ENCODE measurements at places on chromosomes 6 and 20.

DNA sequence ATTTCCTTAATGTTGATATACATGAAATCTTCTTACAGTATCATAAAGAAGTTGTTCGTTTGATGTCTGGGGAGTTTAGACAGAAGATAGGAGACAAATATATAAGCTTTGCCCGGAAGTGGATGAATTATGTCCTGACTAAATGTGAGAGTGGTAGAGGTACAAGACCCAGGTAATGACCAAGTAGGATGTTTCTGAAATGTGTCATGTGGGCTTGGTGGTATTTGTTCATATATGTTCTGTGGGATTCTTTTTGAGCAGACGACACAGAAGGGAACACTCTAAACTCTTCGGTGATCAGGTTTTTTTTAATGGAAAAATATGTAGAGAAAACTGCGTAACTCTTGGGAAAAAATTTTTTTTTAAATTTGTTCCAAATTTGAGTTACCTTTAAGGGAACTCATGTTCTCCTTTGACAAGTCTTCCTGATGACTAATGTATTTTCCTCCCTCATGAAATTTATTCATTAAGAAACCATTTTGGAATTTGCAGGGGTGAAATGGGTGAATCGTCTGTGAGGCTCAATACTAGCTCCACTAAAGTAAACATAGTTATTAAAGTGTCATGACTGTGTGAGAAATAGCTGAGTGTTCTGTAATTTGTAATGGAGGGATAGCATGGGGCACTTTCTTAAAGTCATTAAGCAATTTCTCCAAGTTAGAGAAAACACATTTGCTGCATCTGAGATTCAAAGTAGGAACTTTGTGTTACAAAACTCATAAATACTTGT is 100.6 kb downstream of the MAP3K4 start:
- no peak for DNase-seq

DNA sequence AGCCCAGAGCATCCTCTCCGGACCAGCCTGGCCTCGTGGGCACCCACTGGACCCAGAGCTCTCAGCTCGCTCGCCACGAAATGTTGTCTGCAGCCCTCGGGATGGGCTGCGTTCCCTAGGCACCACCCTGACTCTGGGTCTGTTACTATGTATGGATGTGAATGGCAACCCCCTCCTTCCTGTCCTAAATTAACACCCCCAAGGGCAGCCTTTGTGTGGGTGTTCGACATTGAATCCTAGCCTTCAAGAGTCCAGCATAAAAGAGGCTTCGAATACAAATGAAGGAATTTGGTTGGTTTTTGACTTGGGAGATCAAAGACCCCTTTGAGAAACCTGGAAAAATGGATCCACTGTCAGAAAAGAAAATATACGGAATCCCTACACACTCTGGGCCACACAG is 86.1 kb downstream of the BMP7 start:
- no peak for DNase-seq

DNA sequence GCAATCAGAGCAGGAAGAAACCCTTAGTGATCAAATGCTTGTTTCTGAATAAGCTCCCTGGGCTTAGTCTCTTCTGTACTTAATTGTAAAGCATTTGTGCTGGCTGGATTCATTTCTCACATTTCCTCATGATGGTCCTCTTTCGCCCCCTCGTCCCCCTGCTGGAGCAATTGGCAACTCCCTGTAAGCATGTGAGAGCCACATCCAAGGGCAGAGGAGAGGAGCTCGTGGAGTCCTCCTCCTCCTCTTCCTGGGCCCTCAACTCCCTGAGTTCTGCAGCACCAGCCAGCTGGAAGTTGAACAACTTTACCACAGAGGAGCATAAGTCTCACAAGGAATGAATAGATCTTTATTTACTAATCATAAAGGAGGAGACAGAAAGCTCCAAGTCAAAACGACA is 12.6 kb downstream of the ANKEF1 start:
- DNase-seq = no peak

GRCh38 chr20:50932691-50933280 is 1.5 kb upstream of the ADNP start:
- DNase-seq = no peak

- no peak for DNase-seq
Measured at GRCh38 chr6:149393002-149393679, 6.9 kb upstream of the SUMO4 start.

- no peak for DNase-seq
Measured at GRCh38 chr20:49140834-49141233, 47.3 kb downstream of the STAU1 start.

DNA sequence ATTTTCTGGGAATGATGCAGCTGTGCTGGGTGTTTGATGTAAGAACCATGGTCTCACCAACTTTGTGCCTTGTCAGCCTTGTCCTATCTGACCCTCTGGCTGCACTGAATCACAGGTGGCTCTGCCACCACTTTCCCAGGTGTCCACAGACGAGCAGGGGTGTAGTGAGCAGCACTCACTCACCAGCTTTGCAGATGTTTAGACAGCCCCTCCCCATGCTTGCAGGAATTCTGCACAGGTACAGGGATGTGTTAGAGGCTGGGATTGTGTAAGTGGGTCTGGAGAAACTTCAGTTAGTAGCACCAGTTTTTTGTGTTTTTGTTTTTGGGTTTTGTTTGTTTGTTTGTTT is 88.2 kb upstream of the NAA20 start:
- no peak for DNase-seq

- peak; percentile 40 for DNase-seq
Measured at GRCh38 chr20:63309261-63310071, 16.5 kb downstream of the COL20A1 start.

GRCh38 chr6:110355727-110356126 is 2.4 kb downstream of the METTL24 start:
- DNase-seq = no peak

GRCh38 chr20:8562356-8562755 is 430.3 kb downstream of the PLCB1 start:
- DNase-seq = peak; percentile 30

- no peak for DNase-seq
Measured at GRCh38 chr6:26034905-26035304, 52.3 kb upstream of the HFE start.

GRCh38 chr6:161568885-161569456 is 295.1 kb upstream of the AGPAT4 start:
- no peak for DNase-seq

GRCh38 chr6:7391151-7391550 is 1.5 kb downstream of the RIOK1 start:
- no peak for DNase-seq

DNA sequence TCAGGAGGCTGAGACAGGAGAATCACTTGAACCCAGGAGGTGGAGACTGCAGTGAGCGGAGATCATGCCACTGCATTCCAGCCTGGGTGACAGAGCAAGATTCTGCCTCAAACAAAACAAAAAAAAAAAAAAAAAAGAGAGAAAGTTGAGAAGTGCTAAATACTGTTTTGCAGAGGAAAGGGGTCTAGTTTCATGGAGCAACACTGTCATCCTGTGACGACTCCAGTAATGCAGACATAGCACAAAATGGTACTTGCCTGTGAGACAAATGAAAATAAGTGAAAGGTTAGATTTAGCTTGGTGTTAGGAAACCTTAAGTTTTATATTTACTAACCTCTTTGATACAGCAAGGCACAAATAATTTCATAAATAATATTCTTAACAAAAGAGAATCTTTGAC is 29.7 kb downstream of the CEP162 start:
- no peak for DNase-seq

GRCh38 chr6:150238336-150238741 is 95.5 kb downstream of the PPP1R14C start:
- DNase-seq = no peak

GRCh38 chr6:155221086-155221485 is 42.7 kb upstream of the CLDN20 start:
- DNase-seq = no peak

DNA sequence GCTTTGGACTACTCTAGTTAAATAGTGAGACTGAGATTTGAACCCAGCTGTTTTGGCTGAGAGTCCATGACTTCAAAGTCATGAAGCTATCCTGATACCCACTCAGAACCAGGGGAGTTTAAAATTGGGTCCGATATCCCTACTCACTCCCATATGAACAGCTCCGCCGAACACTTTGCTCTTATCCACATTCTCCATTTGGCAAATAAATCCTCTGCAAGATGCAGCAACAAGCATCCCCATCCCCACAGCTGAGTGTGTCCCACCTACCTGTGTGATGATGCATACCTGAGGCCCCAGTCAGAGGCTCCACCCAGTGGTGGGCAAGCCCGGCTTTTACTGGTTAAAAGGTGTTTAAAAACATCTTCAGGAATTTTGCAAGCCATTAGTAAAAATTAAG is 108.3 kb upstream of the SLC24A3 start:
- no peak for DNase-seq

DNA sequence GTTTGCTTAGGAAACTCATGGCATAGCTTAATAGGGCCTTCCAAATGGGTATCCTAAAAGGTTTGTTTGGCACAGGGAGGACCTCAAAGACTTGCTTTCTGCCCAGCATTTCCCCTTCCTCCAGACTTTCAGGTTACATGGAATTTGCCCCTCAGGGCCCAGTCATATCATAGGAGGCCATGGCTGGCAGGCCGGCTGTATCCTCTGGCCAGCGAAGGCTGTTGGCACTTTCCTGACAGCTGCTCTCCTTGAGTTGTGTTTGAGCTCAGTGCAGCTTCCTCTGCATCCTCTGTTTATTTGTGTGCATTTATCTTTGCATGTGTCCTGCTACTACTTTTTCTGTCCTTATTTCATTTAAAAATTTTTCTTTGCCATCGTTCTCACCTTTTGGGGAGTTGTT is 90.9 kb downstream of the ANKS1A start:
- no peak for DNase-seq

- DNase-seq = no peak
Measured at GRCh38 chr20:32600681-32601237, 15.6 kb upstream of the NOL4L start.

GRCh38 chr6:41373919-41374617 is 38.7 kb downstream of the NCR2 start:
- DNase-seq = no peak

DNA sequence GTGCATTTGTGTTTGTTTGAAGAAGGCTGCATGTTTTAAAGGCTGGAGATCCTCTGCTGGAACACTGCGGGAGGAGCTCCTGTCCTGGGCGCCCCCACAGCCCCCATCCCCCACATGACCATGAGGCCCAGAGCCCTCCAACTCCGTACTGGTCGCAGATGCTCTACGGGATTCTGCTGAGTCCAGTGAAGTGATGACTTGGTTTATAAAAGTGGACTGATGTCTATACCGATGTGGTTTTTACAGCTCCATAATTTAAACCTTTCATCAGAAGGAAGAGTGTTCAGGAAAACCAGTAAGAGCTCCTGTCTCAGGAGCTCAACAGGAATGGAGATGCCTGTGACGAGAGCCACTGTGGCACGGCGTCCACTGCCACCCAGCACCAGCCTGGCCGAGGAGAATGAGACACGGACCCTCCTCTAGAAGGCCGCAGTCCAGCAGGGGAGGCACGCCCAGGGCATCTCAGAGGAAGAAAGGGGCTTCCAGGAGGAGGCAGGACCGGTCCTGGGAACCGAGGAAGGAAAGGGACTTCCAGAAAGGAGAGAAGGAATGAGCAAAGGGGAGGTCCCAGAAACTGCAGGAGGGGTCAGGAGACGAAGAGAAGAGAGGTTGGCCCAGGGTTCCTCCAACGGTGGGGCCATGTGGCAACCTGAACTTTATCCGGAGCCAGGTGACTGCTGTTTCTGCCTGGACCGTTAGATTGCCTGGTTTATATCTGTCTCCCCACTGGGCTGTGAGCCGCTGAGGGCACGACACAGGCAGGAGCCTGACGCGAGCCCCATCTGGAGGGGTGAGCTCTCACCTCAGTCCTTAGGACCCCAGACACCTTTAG is 26.9 kb downstream of the BFSP1 start:
- no peak for DNase-seq

GRCh38 chr6:142705054-142705453 is 239.9 kb downstream of the HIVEP2 start:
- DNase-seq = no peak

DNA sequence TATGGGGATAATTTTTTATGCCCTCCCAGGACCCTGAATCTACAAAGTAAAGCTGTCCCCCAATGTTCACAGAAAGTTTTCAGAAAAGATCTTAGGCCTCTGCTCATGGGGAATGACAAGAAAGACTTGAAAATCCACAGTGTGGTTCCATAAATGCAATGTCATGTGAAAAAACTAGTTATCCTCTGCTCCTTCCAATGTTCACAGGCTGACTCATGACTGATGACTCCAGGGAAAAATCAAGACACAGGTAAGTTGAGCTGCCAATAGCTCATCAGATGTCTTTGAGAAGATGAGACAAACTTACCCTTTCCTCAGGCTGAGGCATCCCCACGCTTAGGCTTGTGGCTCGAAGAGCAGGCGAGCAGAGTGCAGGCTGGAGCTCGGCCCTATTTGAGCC is 14.8 kb upstream of the BCLAF1 start:
- DNase-seq = no peak

DNA sequence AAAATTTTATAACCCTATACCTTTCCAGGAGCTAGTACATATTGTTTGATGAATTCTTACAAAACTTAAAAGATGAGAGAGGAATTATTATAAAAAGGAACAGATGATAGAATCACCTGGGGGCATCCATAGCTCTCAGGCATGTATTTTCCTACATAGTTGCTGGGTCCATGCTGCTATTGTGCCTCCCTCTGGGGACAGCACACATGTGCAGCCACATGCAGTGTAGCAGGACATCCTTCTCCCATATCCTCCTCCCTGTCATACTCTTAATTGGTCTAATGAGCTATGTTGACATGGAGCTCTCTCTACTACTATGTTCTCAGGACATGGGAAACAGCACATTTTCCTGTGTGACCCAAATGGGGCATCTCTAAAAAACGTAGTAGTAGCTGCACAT is 898.2 kb upstream of the MAP3K7 start:
- no peak for DNase-seq

DNA sequence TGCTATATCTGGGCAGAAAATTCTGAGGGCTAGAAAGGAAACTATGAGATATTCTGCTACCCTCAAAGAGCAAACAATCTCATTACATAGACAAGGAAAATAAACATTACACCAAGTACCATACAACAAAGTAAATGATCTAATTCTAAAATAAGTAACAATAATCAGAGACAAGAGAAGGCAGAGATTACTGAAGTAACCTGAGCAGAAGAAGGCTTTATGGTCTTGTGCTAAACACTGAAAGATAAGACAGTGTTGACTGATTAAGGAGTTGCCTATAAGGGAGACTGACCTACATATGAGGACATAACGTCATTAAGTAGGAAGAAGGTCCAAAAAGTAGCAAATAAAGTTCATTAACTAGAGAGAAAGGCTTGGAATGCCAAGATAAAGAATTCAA is 134.2 kb downstream of the MTFR2 start:
- DNase-seq = no peak

GRCh38 chr6:124757560-124757959 is 204.7 kb upstream of the RNF217 start:
- DNase-seq = no peak

GRCh38 chr6:145028144-145028818 is 707.0 kb downstream of the EPM2A start:
- DNase-seq = no peak

- peak; percentile 35 for DNase-seq
Measured at GRCh38 chr20:40687384-40688128, 1.5 kb downstream of the MAFB start.

- no peak for DNase-seq
Measured at GRCh38 chr6:56539527-56540105, 103.1 kb downstream of the DST start.

All from substantia nigra (tissue), 51 donors.